Retina (tissue), 1 donor: ENCODE measurements at places on chromosomes 6 and 20.

GRCh38 chr6:27547157-27548075 lies 74.5 kb upstream of the ZNF184 start:
- no peak for DNase-seq

DNA sequence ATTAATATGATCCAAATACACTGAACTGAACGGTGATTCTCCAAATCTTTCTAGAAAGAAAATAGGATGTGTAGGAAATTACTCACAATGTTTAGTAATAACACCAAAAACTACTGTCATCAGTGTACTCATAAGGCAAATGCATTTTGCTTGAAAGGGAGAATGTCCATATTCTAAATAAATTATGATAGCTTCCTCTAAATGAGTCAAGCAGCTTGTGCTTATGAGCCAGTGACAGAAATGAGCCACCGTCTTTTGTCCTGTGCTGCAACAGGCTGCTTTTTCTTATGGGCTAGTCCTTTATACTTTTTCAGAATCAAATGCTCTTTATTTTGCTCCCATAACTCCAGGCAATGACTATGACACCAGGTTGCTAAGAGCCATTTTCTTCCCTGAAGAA lies 4.5 kb upstream of the ZNF451 start:
- no peak for DNase-seq

- DNase-seq = no peak
Observed at GRCh38 chr6:7073821-7074525, 33.8 kb upstream of the RREB1 start.

DNA sequence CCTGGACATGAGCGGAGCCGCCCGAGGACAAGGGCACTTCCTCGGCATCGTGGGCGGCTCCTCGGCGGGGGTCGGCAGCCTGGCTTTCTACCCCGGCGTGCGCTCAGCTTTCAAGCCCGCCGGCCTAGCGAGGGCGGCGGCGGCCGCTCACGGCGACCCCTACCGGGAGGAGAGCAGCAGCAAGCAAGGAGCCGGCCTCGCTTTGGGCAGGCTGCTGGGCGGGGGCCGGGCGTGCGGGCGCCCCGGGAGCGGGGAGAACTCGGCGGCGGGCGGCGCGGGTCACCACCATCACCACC lies 6.7 kb downstream of the PRDM13 start:
- no peak for DNase-seq

DNA sequence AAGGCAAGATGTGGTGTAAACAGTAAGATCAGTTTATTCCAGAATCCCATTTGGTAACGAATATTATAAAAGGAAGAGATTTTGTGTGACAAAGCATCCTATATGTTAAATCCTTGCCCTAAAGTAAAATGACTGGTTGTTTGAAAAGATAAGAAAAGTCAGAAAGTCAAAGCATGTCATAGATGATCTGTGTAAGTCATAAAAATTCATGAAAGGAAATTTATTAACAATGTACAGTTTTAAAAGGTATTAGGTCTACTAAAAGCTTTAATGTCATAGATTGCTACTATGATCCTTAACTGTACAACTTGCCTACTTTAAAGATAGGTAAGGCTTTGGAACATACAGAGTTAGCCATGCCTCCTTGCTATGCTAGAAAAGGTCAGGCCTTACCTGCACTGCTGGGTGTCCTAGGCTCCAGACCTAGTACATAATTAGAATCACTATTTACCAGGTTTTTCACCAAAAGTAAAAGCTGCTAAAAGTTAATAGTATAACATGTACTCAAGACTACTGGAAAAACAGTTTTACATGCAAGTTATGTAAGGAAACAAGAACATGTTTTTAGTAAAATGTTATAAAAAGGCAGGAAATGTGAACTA lies 1090.1 kb upstream of the ADGRB3 start:
- no peak for DNase-seq
